ENCODE measurements at places on chromosomes 3 and 15.

DNA sequence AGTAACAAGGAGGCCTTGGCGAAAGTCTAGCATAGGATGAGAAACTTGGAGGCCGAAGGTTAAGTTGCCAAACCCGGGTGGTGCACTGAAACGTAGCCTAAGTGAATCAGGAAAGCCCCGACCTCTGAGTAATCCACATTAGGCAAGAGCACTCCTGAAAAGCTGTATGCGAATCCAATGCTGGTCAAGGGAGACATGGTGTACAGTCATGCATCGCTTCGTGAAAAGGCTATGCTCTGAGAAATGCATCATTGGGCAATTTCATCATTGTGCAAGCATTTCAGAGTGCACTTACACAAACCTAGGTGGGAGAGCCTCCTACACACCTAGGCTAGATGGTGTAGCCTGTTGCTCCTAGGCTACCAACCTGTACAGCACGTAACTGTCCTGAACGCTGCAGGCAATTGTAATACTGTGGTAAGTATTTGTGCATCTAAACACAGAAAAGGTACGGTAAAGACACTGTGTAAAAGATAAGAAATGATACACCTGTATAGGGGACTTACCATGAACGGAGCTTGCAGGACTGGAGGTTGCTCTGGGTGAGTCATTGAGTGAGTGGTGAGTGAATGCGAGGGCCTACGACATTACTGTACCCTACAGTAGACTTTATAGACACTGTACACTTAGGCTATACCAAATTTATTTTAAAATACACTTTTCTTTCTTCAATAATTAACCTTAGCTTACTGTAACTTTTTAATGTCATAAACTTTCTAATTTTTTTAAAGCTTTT, 222.5 kb downstream of the SHQ1 start:
- DNase-seq = peak; percentile 87

GRCh38 chr3:30996467-30996866, 102.0 kb upstream of the GADL1 start:
- DNase-seq = no peak

- DNase-seq = no peak
These were observed 116.3 kb downstream of the CORO2B start for GRCh38 chr15:68695061-68695595.

DNA sequence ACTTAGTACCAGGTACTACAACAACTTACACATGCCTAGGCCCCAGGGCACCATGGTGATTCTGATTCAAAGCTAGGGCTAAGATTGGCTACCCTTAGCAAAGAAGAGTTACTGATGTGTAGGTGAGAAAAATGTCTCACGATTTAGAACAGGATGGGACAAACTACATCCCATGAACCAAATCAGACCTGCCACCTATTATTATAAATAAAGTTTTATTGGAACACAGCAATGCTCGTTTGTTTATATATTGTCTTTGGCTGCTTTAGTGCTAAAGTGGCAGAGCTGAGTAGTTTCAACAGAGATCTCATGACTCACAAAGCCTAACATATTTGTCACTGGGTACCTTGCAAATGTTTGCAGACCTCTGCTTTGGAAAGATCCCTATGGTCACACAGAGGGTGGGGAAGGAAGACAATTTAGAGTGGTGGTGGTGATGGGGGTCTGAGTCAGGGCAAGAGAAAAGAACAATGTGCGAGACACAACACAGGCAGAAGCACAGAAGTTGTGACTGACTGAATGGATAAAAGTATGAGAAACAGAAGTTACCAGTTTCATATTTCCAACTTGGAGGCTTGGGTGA, 770.6 kb upstream of the CFAP20DC start:
- no peak for DNase-seq

DNA sequence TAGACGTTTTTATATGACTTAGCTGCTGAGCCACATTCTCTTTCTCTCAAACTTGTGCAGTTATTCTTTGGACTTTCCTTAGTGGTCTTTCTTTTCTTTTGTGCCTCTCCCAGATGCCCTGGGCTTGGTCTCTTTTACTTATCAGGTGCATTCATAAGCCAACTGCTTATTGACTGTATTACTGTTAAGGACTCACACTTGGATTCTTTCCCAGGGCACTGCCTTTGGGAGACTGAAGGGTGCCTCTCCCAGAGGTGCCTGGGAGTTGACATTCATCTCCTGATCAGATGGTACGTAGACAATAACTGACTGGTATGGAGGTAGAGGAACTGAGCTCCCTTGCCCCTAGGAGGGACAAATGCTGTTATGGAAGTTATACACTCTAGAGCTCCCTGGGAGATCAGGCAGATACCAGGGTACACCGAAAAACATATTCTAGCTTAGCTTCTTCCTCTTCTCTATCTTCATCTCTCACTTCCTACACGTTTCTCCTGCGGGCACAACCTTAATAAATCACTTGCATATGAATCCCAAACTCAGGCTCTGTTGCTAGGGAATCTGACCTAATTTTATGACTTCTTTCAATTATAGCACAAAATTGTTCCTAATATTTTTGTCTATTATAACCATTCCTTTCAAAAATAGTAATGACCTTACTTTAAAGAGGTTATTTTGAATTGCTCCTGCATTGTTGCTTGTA, 24.7 kb downstream of the PARP15 start:
- DNase-seq = no peak

DNA sequence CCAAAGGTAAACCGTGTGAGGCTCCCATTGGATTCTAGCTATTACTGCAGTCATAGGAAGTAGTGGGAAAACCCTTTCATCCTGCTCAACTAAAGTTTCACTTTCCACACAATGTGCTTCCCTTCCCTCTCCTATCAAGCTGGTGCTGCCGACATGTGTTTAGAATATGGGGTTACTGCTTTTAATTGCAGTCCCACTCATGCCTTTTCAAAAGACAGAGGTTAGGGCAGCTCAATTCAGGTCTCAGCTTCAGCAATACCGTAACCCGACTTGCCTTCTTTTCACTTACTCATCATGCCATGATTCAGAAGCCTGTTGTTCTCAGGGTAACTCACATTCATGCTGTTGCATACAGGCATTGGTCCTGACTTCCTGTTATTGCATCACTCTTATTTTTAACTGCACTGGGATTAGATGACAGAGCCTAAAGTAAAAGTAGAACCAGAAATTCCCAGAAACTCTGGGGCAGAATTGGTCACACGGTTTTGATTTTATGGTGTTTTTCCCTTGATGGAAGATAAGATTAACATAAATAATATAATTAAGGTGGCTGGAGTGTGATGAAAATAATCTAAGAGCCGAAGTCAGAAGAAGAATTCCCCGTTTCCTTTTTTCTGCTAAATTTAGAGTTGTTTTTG, 45.7 kb downstream of the C2CD4B start:
- DNase-seq = no peak

All from RWPE2 (cell line).